Upper lobe of left lung (tissue), 6 donors: ENCODE measurements at places on chromosomes 7 and 10. TPM values are rescaled to one million over a fixed set of nuclear protein-coding genes. Genes with fewer than 3 reads are reported as not detected.

DNA sequence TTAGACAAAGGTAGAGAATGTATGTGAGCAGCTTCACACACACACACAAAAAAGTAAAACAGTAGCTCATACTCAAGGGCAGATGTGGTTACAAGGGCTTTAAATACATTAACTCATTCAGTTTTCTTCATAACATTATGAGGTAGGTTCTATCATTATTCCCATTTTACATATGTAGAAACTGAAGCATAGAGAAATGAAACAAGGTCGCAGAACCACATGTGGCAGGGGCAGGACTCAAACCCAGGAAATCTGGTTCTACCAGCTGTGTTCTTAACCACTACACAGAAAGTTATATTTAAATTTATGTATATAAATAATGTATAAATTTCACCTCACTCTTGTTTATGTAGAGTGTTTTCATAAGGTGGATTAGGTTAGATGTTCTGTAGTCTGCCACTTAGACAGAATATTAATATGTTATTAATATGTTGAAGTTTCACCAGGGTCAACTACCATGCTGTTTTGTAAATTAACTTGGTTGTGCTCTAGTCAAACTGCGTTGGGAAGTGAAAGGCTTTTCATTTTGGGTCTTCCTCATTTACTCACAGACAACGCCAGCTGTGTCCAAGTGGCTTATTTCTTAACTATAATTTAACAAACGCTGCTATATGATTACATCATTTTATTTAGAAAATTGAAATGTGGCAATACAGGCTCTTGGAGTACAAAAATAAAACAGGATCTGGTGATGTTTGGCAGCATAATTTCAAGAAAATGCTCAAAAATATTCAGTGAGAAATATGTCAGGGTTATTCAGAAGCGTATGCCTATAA, 138.4 kb downstream of the MDFIC start:
- H3K4me3 ChIP-seq: no peak overlapping the region
- no peak for DNase-seq

DNA sequence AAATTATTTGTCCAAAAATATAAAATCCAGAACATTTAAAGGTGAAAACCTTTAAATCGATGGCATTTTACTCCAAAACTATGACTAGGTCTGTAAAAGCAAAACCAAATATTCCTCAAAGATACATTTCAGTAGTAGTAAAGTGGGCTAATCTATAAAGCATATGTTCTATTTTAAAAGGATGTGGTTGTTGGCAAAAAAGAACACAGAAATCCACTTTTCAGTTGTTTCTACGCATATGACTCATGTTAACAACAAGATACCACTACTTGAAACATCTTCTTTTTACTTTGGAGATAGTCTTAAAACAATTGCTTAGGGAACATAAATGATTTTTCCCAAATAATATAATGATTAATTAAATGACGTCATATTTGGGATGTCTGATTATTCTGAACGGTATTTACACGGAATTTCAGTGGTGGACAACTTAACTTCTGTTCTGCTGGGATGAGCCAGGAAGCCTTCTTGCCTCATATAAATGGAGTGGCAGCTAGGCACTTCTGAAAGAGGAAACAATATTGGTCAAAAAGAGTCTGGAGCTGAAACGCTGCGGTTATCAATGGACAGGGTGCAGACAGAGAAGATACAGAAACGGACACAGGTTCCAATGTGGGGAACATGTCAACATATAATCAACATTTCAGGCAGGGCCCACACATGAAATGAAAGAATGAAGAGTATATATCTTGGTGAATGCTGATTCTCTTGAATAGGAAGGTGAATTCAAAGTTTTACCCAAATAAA, 78.5 kb downstream of the ETV1 start:
- no peaks in the 10 kb centered on the region for H3K27me3 ChIP-seq
- no peak for DNase-seq
- no peak overlapping the region for H3K4me3 ChIP-seq
- no peaks in the 10 kb centered on the region for H3K4me1 ChIP-seq
- no peaks in the 10 kb centered on the region for H3K36me3 ChIP-seq
- H3K27ac ChIP-seq: no peak overlapping the region

GRCh38 chr10:35329520-35329919, 6.8 kb upstream of the CCNY start:
- peaks cover 19% of the 10 kb centered on the region for H3K4me1 ChIP-seq
- DNase-seq: no peak
- peak overlapping the region; percentile 44 for H3K27ac ChIP-seq
- no peak overlapping the region for H3K4me3 ChIP-seq
- no peaks in the 10 kb centered on the region for H3K36me3 ChIP-seq

ANKRD30A gene
- total RNA-seq: not detected

GRCh38 chr10:109875151-109875568, 48.2 kb downstream of the XPNPEP1 start:
- H3K36me3 ChIP-seq: peaks cover 93% of the 10 kb centered on the region
- H3K27me3 ChIP-seq: no peaks in the 10 kb centered on the region
- H3K4me3 ChIP-seq: no peak overlapping the region

DNA sequence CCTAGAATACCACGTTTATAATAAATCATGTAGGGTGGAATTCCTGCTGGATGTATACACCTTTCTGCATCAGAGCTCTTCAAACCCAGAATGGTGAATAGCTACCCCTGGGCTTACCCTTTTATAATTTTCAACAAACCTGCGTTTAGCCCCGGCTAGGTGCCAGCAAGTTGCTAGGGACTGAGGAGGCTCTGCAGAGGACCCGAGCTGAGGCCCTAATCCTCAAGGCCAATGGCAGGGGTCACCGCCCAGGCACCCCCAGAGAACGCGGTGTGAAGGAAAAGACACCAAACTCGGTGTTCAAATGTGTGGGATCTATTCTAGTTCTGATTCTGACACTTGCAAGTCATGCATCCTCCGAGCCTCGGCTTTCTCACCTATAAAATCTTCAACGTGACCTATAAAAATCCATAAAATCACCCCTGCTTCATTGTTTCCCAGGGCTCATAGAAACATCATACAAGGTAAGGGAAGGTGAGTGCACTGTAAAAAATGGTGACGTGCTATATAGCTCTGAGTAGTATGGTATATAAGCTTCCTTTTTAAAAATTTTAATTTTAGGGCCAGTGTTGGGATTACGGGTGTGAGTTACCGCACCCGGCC, 2.5 kb upstream of the ANXA11 start:
- no peaks in the 10 kb centered on the region for H3K27me3 ChIP-seq
- H3K4me3 ChIP-seq: peak overlapping the region; percentile 37
- no peaks in the 10 kb centered on the region for H3K36me3 ChIP-seq
- peak overlapping the region; percentile 100 for H3K27ac ChIP-seq
- no peak for DNase-seq

- DNase-seq: no peak
- H3K36me3 ChIP-seq: no peaks in the 10 kb centered on the region
- no peak overlapping the region for H3K27ac ChIP-seq
- H3K27me3 ChIP-seq: no peaks in the 10 kb centered on the region
Observed at GRCh38 chr10:132282667-132283603, 24.8 kb downstream of the STK32C start.

DNA sequence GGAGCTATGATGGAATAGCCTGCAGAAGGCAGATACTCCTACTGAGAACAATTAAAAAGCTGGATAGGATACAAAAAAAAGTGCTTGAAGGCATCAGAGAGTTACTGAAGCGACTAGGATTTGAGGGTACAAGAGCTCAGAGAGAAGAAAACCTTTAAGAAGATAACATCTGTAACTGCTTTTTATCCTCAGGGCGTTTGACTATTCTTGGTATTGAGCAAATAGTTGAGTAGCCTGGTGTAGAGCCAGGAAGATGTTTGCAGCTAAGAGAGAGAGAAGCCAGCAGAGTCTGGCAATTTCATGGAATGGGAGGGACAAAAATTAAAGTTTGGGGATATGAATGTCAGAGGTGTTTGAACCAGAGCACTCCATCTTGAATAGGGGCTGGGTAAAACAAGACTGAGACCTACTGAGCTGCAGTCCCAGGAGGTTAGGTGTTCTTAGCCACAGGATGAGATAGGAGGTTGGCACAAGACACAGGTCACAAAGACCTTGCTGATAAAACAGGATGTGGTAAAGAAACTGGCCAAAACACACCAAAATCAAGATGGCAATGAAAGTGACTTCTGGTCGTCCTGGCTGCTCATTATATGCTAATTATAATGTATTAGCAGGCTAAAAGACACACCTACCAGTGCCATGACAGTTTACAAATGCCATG, 428.8 kb downstream of the SH2D4B start:
- no peak overlapping the region for H3K4me3 ChIP-seq
- no peaks in the 10 kb centered on the region for H3K36me3 ChIP-seq
- no peak overlapping the region for H3K27ac ChIP-seq
- no peaks in the 10 kb centered on the region for H3K27me3 ChIP-seq
